Endothelial cell of umbilical vein (primary cell): ENCODE measurements at places on chromosomes 4 and X. TPM values are rescaled to one million over a fixed set of nuclear protein-coding genes. Genes with fewer than 3 reads are reported as not detected.

GRCh38 chr4:118923891-118924290 is 35.2 kb downstream of the SYNPO2 start:
- no peak for DNase-seq

GRCh38 chr4:6027392-6027791 is 9.2 kb upstream of the C4orf50 start:
- no peak for DNase-seq

- DNase-seq = no peak
Observed at GRCh38 chrX:134971926-134972325, 18.9 kb upstream of the SMIM10 start.

The DCAF4L1 gene
- 0.06 TPM in 2 replicates for polyA plus RNA-seq

The SLC10A3 gene
- 21.9 and 30.8 TPM in 2 replicates for polyA plus RNA-seq

GRCh38 chrX:84218726-84219125 is 30.7 kb upstream of the RPS6KA6 start:
- DNase-seq = no peak
